Stimulated activated CD8-positive, alpha-beta memory T cell treated with anti-CD3 and anti-CD28 coated beads, Interleukin-15, amount 100 ng/mL, for 4 hours (primary cell): ENCODE measurements at places on chromosomes 7 and 10.

- no peak for DNase-seq
Observed at GRCh38 chr7:109009636-109010035, 440.0 kb downstream of the DNAJB9 start.

- no peak for DNase-seq
Observed at GRCh38 chr10:80437227-80437626, 16.9 kb upstream of the TSPAN14 start.

GRCh38 chr7:30249316-30249715 is 35.1 kb upstream of the ZNRF2 start:
- no peak for DNase-seq

DNA sequence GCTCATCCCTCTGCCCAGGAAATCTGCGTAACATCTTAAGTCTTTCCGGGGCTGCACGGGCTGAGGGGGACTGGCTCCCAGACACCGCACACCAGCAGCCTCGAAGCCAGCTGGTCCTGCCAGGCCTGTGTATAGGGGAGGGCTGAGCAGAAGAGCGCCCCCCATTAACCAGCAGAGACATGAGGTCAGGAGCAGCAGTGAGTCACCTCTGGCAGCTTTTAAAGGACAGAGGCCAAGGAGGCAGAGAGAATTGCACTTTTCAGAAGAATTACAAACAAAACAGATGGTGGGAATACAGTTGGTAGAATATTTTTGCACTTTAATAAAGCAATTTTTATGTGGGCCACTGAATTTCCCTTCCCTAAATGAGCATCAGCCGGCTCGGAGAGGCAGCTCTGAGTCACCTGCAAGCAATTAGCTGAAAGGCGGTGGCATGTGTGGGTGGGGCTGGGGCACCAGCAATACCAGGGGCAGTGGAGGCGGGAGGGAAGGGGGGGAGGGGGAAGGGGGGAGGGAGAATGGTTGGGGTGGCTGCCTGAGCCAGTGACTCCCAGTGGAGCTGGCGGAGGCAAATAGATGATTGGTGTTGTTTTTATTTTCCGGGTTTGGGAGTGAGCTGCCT is 39.1 kb downstream of the GOLGA7B start:
- DNase-seq = no peak

GRCh38 chr10:51028420-51028819 is 45.9 kb upstream of the PRKG1 start:
- DNase-seq = no peak

DNA sequence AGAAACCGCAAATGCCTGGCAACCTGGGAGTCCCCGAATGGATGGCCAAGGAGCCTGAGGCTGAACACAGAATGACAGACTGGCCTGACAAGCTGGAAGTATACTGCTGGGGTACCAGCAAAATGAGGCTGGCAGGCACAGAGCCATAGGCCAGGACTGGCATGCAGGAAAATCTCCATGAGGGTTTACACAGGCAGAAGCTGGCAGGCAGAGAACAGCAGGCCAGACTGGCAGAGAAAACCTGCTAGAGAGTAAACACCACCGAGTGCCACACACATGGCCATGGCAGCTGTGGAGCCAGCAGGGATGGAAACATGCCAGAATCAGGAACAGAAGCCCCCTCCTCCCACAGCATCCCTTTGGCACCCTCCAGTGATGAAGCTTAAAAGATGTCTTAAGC is 63.4 kb downstream of the CRPPA start:
- DNase-seq = no peak

GRCh38 chr7:97639036-97639435 is 92.8 kb upstream of the TAC1 start:
- no peak for DNase-seq

DNA sequence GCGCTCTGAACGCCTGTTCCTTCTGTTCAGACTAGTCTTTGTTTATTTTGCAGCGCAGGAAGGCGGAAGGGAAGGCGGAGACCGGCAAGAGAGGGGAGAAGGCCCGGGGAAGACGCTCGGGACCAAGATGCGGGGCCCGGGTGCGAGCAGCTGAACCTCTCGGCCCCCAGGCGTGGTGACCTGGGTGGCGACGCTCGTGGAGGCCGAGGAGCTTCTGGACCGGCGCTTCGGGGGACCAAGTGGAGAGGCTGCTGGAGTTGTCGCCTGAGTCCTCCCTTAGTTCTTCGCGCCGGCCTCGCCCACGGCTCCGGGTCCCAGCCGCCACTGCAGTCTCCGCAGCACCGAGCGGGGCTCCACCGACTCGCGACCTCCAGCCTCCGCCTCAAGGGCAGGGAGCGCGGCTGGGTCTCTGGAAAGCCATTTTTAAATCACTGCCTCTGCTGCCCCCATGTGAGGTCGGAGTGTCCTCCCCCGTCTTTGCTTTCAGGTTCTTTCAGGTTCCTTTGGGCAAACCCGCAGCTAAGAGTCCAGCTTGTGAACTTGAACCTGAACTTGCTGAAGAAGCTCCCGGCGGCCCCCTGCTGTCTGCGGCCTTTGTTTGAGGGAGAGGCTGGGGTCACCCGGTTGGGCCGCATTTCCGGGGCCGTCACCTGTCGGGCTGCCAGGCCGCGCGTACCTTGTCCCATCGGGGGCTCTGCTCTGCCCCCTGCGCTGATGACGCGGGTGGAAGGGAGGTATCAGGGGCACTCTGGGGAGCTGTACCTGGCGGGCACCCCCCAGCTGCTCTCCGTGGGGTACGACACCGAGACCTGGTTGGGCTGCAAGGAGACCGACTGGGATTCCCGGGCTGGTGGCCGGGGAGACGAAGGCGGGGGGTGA is 136.0 kb downstream of the KIF20B start:
- no peak for DNase-seq

DNA sequence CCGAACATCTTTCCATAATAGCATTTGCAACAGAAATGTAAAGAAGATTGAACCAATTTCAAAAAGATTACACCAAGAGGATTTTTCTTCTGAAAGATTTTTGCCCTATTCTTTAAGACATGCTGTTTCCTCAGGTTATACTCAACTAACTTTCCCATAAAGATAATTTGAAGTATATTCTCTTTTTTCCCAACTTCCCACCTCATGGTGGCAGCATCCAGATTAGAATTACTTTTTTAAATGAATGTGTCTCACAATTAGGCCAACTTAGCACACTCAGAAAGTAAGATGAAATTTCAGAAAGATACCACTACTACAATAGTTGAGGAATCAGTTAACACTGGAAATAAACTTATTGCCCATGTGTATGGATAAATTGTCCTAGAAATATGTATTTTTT is 178.2 kb upstream of the CSTF2T start:
- no peak for DNase-seq

DNA sequence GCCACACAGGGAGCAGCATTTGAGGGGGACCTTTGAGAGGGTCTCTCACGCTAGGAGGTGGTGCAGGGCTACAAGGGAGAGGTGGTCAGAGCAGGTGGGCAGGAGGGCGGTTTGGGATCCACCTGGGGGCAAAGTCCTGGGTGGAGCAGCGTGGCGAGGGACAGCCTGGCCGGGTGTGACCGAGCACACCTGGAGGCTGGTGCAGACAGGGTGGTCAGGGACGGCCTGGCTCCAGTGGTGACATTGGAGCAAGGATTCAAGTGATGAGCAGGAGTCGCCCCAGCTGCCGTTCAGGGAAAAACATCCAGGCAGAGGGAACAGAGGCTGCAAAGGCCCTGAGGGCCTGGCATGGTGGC is 36.0 kb downstream of the CLIP2 start:
- DNase-seq = no peak

GRCh38 chr7:1700536-1701333 is 30.7 kb downstream of the ELFN1 start:
- DNase-seq = no peak

GRCh38 chr10:51915031-51915542 is 215.7 kb upstream of the CSTF2T start:
- no peak for DNase-seq

GRCh38 chr7:45026984-45027773 is 27.2 kb downstream of the CCM2 start:
- DNase-seq = no peak

GRCh38 chr7:155763691-155764437 is 48.4 kb downstream of the SHH start:
- peak; percentile 12 for DNase-seq

GRCh38 chr7:134089446-134089845 is 37.7 kb upstream of the LRGUK start:
- no peak for DNase-seq
